ENCODE measurements at places on chromosomes 2 and 18. TPM values are rescaled to one million over a fixed set of nuclear protein-coding genes. Genes with fewer than 3 reads are reported as not detected.
A peak's percentile ranks its signal among the peaks of the same experiment; 100 is the strongest.

GRCh38 chr2:112924360-112924759 is 13.4 kb downstream of the IL37 start:
- DNase-seq: no peak

GRCh38 chr2:98385050-98385699 is 38.9 kb downstream of the CNGA3 start:
- DNase-seq: peak; percentile 42

POTEC gene
- total RNA-seq: not detected

SGPP2 gene
- total RNA-seq: 11.2 TPM

FOXI3 gene
- 3.7 TPM for total RNA-seq

DNA sequence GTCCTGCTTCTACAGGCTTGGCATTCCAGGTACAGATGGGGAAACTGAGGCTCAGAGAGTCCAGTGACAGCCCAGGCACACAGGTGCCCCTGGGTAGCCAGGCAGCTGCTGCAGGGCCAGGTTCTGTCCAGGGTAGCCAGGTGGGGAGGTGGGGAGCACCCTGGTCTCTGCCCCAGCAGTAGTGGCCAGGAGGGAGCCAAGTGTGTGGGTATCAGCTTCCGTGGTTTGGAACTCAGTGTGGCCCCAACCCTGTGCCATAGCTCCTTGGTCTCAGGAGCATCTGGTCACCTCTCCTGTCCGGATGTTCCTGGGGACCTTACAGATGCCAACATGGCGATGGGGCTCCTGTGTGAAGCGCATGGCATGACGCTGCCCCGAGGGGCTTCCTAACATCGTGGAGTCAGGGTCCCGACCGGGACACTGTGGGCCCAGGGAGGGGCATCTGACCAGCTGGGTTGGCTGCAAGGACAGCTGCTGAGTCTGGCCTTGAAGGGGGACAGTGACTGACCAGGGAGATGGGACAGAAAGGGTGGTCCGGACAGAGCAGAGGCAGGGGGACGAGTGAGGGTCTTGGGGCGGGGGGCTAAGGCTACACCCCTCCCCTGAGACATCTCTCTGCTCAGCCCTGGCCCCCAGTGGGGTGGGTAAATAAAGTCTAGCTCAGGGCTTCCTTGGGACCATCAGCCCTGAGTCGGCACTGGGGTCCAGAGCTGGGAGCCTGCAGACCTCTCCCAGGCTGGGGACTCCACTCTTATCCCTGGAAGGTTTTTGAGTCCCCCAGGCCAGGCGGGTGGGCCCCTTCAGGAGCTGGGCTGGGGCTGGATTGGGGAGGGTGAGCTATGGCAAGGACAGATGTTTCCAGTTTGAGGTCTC is 76.0 kb upstream of the SMAD7 start:
- DNase-seq: no peak

PPIL3 gene
- total RNA-seq: 52.4 TPM

CYTIP gene
- total RNA-seq: 8.2 TPM
